ENCODE measurements at places on chromosomes 6 and 20.

- DNase-seq: no peak
These were observed 203.0 kb downstream of the SAMD5 start for GRCh38 chr6:147711476-147711875.

DNA sequence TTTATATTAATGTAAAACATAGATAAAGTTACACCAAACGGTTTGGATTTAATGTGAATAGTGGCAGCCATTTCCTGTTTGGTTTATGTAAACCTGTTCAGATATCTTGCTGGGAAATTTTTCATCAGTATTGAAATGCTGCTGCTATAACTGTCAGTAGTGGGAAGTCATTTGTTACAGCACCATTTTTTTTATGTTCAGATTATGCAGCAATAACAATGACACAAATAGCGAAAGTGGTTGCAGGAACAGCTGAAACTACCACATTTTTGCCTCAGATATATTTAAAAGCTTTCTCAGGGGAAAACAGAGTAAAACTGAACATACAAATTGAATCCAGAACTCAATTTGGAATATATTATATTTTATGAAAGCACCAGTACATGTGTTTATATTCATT lies 128.8 kb upstream of the SIM1 start:
- DNase-seq: no peak

DNA sequence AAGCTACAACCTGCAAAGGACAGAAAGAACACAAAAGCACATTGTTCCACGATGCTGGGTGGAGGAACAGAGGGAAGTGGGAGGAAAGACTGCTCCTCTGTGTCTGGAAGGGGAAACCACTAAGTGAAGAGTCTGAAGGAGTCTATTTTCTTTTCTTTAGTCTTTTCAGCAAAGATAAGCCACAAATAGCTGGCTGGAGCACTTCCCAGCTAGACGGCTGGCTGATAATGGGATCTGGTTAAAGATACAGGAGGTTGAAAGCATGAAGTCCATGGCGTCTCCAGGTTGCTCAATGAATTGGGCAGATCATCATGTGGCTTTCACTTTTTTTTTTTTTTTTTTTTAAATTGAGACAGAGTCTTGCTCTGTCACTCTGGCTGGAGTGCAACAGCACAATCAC lies 154.0 kb upstream of the KCNG1 start:
- no peak for DNase-seq

GRCh38 chr6:23447731-23448130 lies 678.3 kb upstream of the NRSN1 start:
- DNase-seq: no peak

DNA sequence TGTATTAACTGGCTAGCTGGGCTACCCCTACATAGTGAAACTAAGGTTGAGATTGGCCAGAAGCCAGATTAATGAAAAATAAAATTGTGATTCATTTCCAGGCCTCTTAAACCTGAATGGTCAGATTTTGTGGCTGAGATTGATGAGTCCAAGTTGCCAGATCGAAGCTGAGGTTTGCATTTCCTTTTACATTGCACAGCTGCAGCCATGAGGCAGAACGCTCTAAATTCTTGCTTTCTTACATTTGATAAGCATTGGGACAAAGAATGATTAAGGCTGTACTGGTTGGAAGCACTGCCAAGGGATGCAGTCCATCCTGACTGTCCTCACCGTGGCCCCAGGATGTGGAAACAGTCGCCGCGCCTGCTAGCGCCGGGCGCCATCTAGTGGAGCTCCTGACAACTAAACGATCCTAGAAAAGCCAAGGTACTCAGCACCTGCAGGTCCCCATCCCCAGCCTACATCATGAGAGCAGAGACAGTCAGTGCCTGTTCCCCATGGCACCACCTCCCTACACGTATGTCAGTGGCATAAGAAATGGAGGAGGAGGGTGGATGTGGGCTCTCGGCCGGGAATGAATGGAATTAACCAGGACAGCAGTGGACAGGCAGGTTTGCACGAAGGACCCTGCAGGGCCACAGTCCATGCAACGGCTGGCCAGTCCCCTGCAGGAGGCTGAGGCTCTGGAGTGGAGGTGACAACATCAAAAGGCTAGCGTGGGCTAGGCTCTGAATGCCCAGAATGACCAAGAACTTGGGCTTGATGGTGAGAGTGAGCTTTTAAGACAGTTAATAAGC lies 19.0 kb downstream of the PXDC1 start:
- no peak for DNase-seq

GRCh38 chr20:45646875-45647274 lies 15.8 kb upstream of the WFDC9 start:
- no peak for DNase-seq

GRCh38 chr6:72792692-72793091 lies 170.8 kb downstream of the KCNQ5 start:
- no peak for DNase-seq

- no peak for DNase-seq
These were observed 143.2 kb upstream of the ZNF217 start for GRCh38 chr20:53736757-53737395.

DNA sequence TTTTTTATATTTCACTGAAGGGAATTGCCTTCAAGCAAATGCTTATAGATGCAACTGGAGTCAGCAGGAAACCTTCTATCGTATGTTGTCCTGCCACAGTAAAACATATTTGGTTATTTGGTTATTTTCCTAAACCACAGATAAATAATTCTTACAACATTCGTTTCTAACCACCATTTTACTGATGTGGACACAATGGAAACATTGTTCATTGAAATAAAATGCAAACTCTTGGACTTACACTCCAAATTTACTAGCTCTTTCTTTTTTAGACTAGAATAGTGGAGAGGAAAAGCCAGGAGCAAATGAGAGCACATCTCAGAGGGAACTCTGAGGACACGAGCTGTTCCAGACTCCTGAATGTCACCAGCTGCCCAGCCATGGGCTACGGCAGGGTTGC lies 114.8 kb downstream of the RPS12 start:
- DNase-seq: no peak

- DNase-seq: no peak
These were observed 27.9 kb downstream of the SLC2A4RG start for GRCh38 chr20:63767456-63767855.

- no peak for DNase-seq
These were observed 764 bp downstream of the BAG6 start for GRCh38 chr6:31651602-31652191.

- DNase-seq: no peak
These were observed 108.6 kb downstream of the MAP3K7 start for GRCh38 chr6:90478278-90478677.

GRCh38 chr20:33554914-33555420 lies 65.1 kb downstream of the CBFA2T2 start:
- no peak for DNase-seq

GRCh38 chr20:63641146-63641791 lies 12.0 kb downstream of the STMN3 start:
- DNase-seq: no peak

DNA sequence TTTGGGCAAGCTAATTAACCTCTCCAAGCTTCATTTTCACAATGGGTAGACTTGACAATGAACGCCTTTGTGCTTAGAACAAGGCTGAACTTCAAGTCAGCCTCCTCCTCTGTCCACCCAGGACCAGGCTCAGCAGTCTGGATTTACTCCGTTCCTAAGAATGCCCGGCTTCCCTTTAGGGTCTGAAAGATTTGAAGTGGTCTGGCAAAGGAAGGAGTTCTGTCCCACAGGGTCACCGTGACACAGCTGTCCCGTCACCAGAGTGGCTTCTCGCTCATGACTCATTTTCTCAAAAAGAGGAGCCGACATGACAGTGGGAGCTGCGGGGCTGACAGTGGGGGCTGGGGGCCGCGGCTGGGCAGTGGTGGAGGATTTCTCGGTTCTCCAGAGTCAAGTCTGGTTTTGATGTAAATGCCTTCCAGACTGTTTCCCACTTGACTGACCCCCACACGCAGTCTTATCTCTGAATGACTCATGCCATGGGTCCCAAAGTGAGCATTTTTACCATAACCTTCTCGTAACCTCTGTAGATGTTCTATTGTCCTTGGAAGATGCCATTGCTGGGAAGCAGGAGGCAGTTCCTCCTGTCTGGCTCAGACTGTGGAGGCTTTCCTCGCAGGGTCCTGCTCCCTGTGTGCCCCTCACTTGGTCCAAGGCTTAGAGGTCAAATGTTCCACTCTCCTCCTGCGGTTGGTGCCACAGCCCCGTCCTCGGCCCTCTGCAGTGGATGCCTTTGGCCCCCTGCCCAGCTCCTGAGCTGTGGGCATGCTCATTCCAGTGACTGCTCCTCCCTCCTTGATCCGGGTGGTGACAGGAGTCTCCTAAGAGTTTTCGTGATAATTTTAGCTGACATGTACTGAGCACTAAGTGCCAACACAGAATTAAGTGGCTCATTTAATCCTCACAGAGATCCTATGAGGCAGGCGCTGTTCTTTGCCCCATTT lies 253.1 kb downstream of the FNDC1 start:
- no peak for DNase-seq

- DNase-seq: no peak
These were observed 86.0 kb downstream of the CBLN4 start for GRCh38 chr20:55919319-55919718.

- no peak for DNase-seq
These were observed at the start of gene TAB2 for GRCh38 chr6:149317644-149318571. Gene TAB2, plus strand, starts transcription at chr6:149317712. Its CDS starts 52,286 bp downstream, at chr6:149369998.

DNA sequence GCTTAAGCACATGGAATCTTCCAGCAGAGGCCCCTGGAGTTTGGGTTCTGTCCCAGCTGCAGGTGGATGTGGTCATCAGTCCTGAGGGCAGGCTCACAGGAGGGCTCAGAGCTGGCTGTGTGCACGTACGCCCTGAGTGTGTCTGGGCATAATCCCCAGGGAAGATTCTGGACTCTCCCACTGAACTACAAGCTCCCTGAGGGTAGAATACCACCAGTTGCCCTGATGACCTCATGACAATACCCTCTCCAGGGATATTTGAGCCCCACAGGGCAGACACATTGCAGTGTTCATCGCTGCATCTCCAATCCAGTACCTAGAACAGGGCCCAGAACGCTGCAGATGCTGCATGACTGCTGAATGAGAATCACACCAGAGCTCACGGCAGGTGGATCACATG lies 92.5 kb downstream of the BMP7 start:
- DNase-seq: no peak

GRCh38 chr20:19048995-19049501 lies 163.4 kb upstream of the SLC24A3 start:
- DNase-seq: no peak

- DNase-seq: no peak
These were observed 106.5 kb downstream of the SMLR1 start for GRCh38 chr6:130933712-130934200.

DNA sequence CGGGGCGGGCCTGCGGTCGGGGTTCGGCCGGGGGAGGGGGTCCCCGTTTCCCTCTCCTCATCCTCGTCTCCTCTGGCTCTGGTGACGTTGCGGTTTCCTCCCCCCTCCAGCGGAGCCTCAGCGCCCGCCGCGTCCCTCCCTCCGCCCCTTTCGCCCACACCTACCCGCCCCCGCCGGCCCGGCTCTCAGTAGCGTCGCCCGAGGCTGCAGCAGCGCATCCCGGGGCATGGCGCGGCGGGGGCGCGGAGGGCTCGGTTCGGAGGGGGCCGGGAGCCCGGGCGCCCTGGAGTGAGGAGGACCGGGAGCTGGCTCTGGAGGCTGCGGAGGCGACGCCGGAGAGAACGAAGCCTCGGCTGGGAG lies at the start of gene DSE:
Gene DSE, plus strand, starts transcription at position 188 of the 360 bp plus-strand sequence. CDS start 28,304 bp downstream, outside the sequence.
- DNase-seq: peak; percentile 28

DNA sequence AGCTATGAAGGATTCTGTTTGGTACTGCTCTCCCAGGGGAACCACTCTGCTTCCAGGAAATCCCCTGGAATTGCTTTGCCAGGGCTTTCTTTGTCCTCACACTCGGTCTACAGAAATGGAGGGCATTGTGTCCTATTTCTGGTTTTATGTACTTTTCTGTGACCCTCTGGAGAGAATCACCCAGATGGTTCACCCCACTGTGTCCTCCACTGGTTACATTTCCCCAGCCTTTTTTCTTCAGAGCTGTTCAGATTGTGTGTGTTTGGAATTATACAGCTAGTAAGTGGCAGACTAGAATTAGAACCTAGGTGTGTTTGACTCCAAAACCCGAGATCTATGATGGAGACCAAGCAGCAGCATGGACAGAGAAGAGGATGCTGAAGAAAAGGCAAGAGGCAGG lies 80.8 kb downstream of the CD164 start:
- DNase-seq: no peak

GRCh38 chr6:163136681-163137397 lies 277.7 kb upstream of the QKI start:
- no peak for DNase-seq

DNA sequence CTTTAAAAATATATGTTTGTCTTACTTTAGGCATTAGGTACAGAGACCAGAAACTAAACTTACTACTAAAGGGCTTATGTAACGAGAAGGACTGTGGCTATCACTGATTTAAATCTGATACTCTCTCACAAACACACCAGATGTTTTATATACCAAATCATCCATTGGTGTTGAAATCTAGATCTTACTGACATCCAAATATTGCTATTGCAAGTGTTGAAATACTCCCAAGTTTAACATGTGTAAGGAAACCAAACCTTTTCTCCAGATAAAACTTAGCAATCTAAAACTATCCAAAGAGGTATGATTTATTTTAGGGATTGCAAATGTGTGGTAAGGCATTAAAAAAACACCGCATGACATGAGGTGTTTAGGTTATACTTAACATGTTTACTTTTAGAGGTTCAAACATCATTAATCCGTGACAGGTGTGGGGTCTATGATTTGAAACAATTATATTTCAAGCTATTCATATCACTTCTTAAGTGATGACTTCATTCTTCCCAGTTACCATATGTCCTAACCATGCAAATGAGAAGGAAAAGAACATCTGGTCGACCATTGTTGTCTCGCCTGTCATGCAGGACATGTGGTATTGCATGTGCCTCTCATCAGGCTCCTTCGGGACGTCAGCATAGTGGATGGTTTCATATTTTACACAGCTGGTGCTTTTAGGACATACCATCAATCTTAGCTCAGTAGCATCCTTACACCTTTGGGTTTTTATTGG lies 168.3 kb upstream of the SPACA1 start:
- DNase-seq: no peak

GRCh38 chr6:33107641-33108040 lies 31.9 kb downstream of the HLA-DPB1 start:
- DNase-seq: no peak
